ENCODE measurements at places on chromosomes 5 and 9. TPM values are rescaled to one million over a fixed set of nuclear protein-coding genes. Genes with fewer than 3 reads are reported as not detected.

- peaks cover 50% of the 10 kb centered on the region for H3K36me3 ChIP-seq
- no peak overlapping the region for H3K27ac ChIP-seq
- H3K27me3 ChIP-seq, result no peaks in the 10 kb centered on the region
- H3K4me3 ChIP-seq, result peak overlapping the region; percentile 95
- peaks cover 50% of the 10 kb centered on the region for H3K4me1 ChIP-seq
Measured at GRCh38 chr9:35746583-35746982, 2.4 kb downstream of the GBA2 start.

- DNase-seq, result no peak
- H3K27me3 ChIP-seq, result no peaks in the 10 kb centered on the region
- no peaks in the 10 kb centered on the region for H3K36me3 ChIP-seq
Measured at GRCh38 chr5:117357886-117358285, 783.3 kb upstream of the SEMA6A start.

The IFNB1 gene
- not detected for total RNA-seq

DNA sequence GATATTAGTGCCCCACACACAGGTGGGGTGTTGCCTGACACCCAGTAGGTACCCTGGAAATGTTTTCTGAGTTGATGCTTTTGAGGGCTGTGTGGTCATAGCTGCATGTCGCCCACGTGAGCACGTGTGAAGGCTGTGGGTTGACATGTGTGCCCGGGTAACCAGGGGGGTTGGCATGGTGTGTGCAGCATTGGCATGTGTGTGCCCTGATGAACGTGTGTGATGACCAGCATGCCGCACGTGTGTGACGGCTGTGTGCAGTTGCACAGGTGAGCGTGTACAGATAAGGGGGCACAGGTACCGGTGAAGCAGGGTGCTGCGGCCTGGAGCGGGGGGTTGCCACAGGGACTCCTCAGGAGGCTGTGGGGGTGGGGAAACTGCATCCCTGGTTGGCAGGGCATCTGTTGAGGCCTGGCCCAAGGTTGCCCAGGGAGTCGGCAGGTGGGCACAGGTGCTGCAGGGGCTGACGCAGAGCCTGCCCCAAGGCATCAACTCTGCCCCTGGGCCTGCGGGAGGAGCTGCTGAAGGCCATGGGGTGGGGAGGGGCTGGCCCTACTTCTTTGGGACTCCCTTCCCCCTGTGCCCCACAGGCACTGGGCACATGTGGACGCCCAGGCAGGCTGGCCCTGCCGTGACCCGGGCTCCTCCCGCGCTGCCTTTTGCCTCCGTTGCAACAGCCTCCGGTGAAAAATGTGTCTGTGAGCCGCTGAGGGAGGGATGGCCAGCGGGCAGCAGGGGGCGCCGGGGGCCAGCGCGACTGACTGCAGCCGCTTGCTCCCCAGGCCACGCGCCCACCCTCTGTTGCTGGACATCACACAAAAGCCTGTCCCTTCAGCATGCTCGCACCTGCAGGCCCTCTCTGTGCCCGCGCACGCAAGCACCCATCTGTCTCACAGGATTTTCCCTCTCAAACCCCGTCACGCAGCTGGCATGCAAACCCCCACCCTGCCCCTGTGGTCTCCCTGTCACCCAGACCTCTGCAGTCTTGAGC, 2.2 kb downstream of the UNC5A start:
- peaks cover 9% of the 10 kb centered on the region for H3K4me1 ChIP-seq
- DNase-seq, result no peak
- no peaks in the 10 kb centered on the region for H3K36me3 ChIP-seq
- H3K4me3 ChIP-seq, result no peak overlapping the region
- no peak overlapping the region for H3K27ac ChIP-seq

- no peak overlapping the region for H3K4me3 ChIP-seq
- H3K27me3 ChIP-seq, result no peaks in the 10 kb centered on the region
- DNase-seq, result peak; percentile 51
- H3K4me1 ChIP-seq, result peaks cover 46% of the 10 kb centered on the region
- no peaks in the 10 kb centered on the region for H3K36me3 ChIP-seq
Measured at GRCh38 chr9:133950629-133951111, 41.5 kb downstream of the VAV2 start.

The NTNG2 gene
- total RNA-seq, result 5.0 TPM

DNA sequence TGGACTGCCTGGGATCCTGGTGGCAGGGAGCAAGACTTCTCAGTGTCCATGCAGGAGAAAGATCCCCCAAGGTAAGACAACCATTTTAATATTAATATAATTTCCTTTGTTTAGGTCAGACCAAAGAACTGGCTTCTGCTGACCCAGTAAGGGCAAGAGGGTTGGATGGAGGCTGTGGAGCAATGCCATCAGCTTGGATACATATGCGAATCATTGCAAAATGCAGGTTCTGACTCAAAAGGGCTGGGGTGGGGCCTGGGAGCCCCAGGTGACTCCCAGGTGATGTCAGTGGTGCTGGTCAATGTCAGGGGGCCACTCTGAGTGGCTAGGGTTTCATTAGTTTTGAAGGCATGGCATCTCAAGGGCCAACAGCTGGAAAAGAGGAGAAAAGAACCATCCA, 88.9 kb upstream of the PANK3 start:
- DNase-seq, result no peak
- H3K4me1 ChIP-seq, result no peaks in the 10 kb centered on the region
- H3K36me3 ChIP-seq, result no peaks in the 10 kb centered on the region
- H3K4me3 ChIP-seq, result no peak overlapping the region
- no peak overlapping the region for H3K27ac ChIP-seq

The SLC1A3 gene
- 52.1 TPM for total RNA-seq

DNA sequence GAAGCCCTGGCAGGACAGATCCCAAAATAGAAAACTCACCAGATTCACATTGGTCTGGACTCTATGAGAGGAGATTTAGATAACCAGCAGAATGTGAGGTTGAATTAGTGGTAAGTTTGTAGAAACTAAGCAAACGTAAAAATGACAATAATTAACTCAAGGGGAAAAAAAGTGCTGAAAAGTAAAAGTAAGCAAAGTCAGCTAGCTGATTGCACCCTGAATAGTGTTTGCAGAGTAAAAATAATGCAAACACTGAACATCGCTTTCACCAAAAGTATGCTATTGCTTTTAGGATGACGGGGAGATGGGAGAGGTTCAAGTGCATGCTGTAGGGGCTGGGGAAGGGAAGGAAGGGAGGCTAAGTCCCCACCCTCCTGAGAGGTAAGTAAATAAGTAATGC, 92.5 kb upstream of the RARS1 start:
- peaks cover 5% of the 10 kb centered on the region for H3K36me3 ChIP-seq
- no peak for DNase-seq
- no peak overlapping the region for H3K27ac ChIP-seq
- no peak overlapping the region for H3K4me3 ChIP-seq

DNA sequence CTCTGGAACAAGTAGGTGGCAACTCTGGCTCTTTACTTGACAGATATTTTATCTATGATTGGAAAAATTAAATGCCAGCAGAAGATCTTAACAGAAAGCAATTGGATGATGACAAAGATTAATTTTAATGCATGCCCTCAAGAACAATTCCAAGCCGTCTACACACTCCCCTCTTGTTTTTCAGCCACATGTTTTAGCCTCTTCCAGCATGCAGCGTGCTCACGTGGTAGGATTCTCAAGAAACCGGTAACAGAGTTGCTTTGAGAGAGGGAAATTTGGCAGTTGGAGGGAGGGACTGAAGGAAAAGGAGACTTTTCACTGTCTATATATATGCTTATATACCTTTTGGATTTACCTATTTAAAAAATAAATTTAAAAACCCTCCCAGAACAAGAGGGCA, 48.3 kb upstream of the FANCC start:
- no peaks in the 10 kb centered on the region for H3K4me1 ChIP-seq
- H3K4me3 ChIP-seq, result no peak overlapping the region
- no peak overlapping the region for H3K27ac ChIP-seq
- DNase-seq, result no peak

DNA sequence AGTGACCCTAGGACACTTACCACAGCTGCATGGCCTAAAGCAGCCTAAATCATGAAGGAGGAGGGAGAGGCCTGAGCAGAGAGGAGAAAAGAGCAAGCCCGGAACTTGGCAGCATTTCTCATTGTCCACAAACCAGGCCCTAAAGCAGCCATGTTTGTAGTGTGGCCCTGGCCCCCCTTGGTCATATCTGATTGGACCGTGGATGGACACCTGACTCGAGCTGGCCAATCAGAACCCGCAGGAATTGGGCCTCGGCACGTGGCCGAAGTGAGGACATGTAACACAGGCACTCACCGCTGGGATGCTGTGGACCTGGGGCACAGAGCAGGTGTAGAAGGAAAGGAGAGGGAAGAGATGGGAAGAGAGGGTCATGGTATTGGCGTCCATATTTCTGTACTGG, 56.9 kb downstream of the ASS1 start:
- no peaks in the 10 kb centered on the region for H3K4me1 ChIP-seq
- H3K27ac ChIP-seq, result no peak overlapping the region
- DNase-seq, result no peak
- H3K4me3 ChIP-seq, result no peak overlapping the region
- peaks cover 26% of the 10 kb centered on the region for H3K36me3 ChIP-seq
- no peaks in the 10 kb centered on the region for H3K27me3 ChIP-seq

DNA sequence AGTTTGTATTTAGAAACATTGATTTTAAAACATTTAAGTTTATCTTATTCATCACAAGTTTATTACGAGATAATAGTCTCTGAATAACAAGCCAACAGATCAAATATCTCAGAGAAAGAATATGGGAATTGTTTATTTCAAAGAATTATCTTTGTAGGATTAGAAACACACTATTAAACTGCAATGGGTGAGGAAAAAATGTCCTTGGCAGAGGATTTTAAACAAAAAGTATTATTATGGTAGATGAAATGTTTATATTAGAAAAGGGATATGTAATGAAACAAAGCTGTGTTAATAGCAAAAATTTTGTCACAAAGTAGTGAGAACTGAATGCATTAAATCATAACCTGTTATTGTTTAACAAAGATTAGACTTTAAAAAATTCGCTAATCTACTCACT, 1382.9 kb upstream of the DMAC1 start:
- no peaks in the 10 kb centered on the region for H3K36me3 ChIP-seq
- H3K4me1 ChIP-seq, result no peaks in the 10 kb centered on the region
- no peaks in the 10 kb centered on the region for H3K27me3 ChIP-seq
- DNase-seq, result no peak
- H3K27ac ChIP-seq, result no peak overlapping the region

- H3K36me3 ChIP-seq, result no peaks in the 10 kb centered on the region
- H3K27ac ChIP-seq, result no peak overlapping the region
- H3K27me3 ChIP-seq, result peaks cover 3% of the 10 kb centered on the region
- no peak for DNase-seq
Measured at GRCh38 chr5:116068028-116068632, 16.7 kb upstream of the COMMD10 start.

DNA sequence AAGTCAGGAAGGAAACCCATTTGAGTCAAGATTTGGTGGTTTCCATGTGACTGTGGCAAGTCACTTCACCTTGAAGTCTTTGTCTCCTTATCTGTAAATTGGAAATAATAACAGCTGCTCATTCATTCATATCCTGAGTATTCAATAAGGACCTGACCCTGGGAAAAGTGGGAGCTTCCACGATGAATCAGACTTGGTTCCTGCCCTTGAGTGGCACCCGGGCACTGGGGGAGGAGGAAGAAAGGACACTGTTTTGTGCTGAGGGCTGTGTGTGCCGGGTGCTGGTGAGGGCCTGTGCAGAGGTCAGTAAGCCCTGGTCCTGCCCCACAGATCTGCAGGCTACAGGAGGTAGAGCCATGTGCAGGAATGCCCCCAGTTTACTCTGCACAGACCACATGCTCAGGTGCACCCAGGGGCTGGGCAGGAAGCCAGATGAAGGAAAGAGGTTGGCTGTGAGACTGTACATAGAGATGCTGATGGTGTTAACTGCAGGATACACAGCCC, 6.8 kb downstream of the NDST1 start:
- DNase-seq, result no peak
- H3K36me3 ChIP-seq, result peaks cover 8% of the 10 kb centered on the region
- no peak overlapping the region for H3K4me3 ChIP-seq
- H3K4me1 ChIP-seq, result peaks cover 94% of the 10 kb centered on the region
- no peaks in the 10 kb centered on the region for H3K27me3 ChIP-seq

DNA sequence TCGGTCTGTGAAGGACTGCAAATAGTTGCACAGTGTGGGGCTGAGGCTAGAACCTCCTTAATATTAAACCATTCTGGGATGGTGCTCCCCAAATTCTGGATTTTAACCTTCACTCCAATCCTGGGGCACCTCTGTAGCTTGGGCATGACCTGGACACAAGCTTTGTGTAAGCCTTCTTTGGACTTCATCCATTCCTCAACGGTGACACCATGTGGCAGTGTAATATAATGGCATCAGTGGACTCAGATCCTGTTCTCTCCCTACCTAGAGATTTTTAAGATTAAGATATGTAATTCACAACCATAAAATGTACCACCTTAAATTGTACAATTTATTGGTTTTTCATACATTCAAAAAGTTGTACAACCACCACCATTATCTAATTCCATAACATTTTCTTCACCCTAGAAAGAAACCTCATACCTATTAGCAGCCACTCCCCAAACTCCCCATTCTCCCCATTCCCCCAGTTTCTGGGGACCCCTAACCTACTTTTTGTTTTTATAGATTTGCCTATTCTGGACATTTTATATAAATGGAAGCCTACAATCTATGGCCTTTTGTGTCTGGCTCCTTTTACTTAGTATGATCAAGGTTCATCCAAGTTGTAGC, 4.8 kb upstream of the PLGRKT start:
- no peaks in the 10 kb centered on the region for H3K36me3 ChIP-seq
- peaks cover 10% of the 10 kb centered on the region for H3K4me1 ChIP-seq
- H3K27ac ChIP-seq, result no peak overlapping the region
- no peaks in the 10 kb centered on the region for H3K27me3 ChIP-seq

The WDR38 gene
- 6.6 TPM for total RNA-seq

GRCh38 chr5:150106674-150107426, 20.5 kb upstream of the CSF1R start:
- H3K36me3 ChIP-seq, result no peaks in the 10 kb centered on the region
- H3K27ac ChIP-seq, result no peak overlapping the region
- no peak for DNase-seq
- no peaks in the 10 kb centered on the region for H3K27me3 ChIP-seq
- peaks cover 14% of the 10 kb centered on the region for H3K4me1 ChIP-seq
- no peak overlapping the region for H3K4me3 ChIP-seq
